AG09319 (cell line): ENCODE measurements at places on chromosomes 11 and 22.

DNA sequence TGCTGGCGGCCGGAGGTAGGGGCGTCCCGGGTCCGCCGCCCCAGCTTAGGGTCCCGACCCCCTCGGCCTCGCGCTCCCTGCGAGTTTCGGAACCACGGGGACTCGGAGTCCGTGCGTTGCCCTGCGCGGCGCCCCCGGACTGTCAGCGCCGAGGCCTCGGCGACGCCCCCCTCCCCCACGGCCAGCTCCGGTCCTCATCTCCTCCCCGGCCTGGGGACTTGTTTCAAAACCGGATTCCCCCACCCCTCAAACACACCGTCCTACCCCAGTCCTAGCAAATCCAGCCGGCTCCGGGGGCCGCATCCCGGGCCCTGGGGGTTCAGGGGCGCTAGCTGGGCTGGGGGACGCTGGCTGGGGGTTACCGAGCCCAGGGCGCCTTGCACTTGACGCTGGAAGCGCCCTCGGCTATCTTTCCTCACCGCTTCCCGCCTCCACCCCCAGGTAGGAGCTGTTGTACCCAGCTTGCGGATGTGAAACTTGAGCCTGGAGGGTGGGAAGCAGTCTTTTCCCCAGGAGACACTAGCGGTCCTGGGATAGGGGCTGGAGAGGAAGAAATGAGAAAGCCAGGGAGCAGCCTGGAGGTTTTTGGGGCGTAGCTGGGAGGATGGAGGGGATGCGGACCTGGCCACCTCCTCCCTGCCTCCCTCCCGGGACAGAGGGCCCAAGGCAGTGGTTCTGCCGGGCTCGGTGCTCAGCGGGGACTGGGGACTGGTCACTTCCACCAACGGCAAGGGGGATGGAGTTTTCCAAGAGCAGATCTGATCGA is 550 bp downstream of the FBLN1 start:
- no peak for DNase-seq

- DNase-seq, result no peak
Observed at GRCh38 chr11:80603472-80603871, 1162.6 kb upstream of the TENM4 start.

DNA sequence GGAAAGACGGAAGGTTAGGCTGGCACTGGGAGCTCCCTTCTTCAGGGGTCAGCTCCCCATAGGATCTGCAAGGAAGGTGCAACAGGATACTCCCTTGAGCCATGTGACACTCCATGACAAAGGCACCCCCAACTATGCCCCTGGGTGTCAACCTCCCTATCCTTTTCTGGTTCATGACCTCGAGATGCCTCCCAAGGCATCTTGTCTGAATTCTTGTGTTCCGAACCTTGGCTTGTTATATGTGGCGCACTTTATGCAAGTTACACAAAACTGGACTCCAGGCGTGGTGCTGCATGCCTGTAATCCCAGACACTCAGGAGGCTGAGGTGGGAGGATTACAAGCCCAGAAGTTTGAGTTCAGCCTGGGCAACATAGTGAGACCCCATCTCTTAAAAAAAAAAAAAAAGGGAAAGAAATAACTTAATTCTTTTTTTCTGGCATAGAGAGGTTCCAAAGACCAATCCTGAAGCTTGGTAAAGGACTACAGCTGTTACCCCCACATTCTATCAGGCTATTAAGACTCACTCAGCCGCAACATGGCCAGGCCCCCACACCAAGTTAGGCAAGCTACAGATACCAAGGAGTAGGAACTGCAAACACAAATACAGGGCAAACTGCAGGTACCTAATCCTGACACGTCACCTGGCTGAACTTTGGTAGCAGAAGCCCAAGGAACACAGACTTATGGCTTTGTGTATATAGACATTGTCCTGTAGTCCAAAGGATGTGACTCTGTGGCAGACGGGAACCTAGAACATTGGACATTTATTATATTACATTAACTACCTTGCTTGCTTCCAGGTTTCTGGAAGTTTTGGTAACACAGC is 1.4 kb downstream of the C11orf24 start:
- no peak for DNase-seq

DNA sequence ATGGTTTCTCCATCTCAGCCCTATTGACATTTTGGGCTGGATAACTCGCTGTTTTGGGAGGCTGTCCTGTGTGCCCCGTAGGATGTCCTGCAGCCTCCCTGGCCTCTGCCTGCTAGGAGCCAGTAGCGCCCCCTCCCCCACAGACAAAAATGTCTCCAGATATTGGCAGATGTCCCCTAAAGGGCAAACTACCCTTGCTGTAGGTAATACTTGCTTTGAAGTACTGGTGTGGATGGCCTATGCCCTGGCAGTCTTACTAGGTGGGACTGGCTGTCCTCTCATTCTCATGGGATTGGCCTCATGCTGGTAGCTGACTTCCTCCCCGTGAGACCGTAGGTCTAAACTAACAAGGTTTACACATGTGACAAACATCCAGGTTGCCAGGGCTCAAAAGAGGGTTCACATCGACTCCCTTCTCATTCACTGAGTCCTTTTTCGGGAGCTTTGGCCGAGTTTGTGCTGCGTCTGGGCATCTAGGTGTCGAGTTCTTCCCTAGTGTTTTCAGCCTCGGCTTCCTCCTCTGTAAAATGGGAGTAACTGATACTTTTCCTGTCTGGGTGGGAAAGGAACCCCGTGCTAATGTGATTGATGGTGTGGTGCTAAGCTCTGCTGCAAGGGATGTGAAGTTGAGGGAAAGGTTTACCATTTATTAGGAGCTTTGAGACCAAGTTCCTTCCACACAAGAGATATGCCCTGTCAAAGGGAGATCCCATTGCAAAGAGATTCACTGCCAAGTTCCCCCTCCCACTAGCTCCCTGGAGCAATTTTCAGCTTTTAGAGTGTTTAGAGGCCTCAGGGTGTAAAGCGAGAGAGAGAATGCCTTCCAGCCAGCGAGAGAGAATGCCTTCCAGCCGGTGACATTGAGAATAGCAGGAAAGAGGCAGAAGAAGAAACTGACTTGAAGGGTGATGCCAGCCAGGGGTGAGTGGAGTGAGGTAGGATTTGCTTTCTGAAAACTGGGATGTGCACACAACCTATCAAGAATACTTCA is 17.0 kb downstream of the PTPRJ start:
- no peak for DNase-seq

DNA sequence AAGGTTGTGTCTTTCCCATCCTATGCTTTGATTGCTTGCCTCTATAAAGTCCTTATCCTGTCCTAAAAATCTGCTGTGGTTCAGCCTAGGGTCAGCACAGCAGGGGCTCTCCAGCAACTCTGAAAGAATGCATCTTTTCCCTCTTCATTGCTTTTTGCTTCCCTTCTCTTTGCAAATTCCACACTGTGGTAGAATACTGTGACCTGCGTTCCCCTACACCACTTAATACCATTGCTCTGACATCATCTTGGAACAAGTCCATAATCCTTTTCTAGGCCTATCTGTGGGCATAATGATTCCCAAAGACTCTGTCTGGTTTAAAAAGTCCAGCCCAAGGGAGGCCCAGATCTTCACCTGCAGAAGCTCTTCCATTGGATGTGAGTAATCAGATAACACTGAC is 177.7 kb downstream of the NAV2 start:
- no peak for DNase-seq

- DNase-seq, result no peak
Observed at GRCh38 chr22:29003975-29004646, 57.5 kb downstream of the C22orf31 start.

- DNase-seq, result no peak
Observed at GRCh38 chr11:59560290-59560701, 49.0 kb downstream of the OR4D9 start.

DNA sequence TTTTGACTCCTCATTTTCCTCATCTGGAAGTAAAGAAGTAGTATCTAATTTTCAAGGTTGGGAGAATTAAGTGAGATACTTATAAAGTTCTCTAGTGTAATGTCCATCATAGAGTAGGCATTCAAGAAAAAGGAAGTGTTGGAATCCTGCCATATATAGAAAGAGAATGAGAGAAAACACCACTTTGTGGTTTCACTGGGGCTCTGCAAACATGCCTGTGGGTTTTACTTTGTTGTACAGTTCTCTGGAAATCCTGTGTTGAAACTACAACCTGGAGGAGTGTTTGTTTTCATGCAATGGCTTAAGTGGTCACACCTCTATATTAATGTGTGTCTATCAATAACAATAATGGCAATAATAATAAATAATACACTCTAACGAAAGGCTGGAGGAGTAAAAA is 741.7 kb downstream of the NELL1 start:
- DNase-seq, result no peak

GRCh38 chr22:19892257-19892879 is 37.7 kb upstream of the GNB1L start:
- no peak for DNase-seq

GRCh38 chr11:75940911-75941310 is 125.9 kb downstream of the UVRAG start:
- DNase-seq, result no peak

GRCh38 chr22:23113847-23114720 is 27.7 kb downstream of the RSPH14 start:
- no peak for DNase-seq

DNA sequence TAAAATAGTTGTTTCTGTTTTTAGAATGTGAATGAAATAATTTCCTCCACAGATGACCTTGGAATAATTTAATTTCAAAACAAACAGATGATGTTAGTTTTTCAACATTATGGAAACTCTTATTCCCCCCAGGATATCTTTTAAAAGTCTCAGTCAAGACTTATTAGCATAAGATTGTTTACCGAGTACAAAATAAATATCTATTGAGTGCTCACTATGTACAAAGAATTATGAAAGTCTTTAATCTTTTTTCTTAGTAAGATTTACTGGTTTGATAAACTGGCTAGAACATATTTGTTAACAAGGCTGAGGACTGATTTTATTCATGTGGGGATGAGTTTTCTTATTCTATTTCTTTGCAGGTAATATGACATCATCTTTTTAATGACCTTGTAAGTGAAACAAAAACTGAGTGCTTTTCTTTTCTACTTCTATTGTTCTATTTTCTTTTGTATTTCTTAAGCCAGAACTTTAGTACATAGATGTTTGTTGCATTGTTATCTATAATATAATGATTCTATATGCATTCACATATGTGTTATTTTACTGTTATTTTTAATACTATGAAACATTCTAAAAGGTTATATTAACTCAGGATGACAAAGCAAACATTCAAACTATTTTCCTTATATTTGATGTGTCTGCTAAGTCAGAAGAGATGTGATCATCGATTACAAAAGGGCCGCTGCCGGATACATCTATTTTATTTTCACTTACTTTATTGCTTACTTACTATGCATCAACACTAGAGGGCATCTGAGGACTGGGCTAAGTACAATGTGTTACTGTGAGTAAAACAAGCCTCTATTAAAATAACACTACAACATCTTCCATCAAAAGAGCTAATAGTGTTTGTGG is 111.0 kb upstream of the ARHGAP42 start:
- no peak for DNase-seq

- no peak for DNase-seq
Observed at GRCh38 chr11:1116104-1116503, 41.4 kb downstream of the MUC2 start.

GRCh38 chr22:46739094-46739870 is 1.2 kb upstream of the CERK start:
- DNase-seq, result no peak

- DNase-seq, result no peak
Observed at GRCh38 chr11:107840129-107840484, 18.5 kb downstream of the SLC35F2 start.

DNA sequence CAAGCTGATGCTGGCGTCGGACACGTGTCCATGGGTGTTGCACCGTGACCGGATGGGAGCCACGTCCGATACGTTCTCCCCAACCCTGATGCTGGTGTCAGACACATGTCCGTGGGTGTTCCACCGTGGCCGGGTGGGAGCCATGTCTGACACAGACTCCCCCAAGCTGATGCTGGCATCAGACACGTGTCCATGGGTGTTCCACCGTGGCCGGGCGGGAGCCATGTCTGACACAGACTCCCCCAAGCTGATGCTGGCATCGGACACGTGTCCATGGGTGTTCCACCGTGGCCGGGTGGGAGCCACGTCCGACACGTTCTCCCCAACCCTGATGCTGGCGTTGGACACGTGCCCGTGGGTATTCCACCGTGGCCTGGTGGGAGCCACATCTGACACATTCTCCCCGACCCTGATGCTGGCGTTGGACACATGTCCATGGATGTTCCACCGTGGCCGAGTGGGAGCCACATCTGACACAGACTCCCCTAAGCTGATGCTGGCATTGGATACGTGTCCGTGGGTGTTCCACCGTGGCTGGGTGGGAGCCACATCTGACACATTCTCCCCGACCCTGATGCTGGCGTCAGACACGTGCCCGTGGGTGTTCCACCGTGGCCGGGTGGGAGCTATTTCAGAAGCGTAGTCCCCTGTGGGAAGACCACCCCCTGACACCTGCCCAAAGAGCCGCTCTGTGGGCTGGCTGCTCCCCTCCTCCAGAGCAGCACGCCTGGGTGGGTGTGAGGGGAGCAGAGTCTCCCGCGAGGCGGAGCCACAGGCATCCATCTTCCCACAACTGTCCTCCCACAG is 20.0 kb downstream of the SELENOO start:
- no peak for DNase-seq

GRCh38 chr11:17650127-17650911 is 69.1 kb upstream of the MYOD1 start:
- no peak for DNase-seq

GRCh38 chr22:40345815-40346184 is 500 bp upstream of the ADSL start:
- DNase-seq, result no peak

DNA sequence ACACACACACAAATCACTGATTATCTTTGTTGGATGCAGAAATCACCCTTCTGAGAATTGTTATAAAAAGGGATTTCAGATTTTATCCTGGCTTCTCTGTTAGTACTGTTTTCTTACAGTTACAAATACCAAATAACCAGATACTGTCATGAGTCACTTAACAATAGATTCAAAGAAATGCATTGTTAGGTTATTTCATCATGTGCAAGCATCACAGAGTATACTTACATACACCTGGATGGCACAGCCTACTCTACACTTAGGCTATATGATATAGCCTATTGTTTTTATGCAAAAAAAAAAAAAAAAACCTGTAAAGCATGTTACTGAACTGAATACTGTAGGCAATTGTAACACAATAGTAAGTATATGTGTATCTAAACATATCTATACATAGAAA is 319.2 kb upstream of the ARHGAP42 start:
- no peak for DNase-seq

GRCh38 chr11:3107608-3108182 is 50.5 kb upstream of the CARS1 start:
- no peak for DNase-seq

DNA sequence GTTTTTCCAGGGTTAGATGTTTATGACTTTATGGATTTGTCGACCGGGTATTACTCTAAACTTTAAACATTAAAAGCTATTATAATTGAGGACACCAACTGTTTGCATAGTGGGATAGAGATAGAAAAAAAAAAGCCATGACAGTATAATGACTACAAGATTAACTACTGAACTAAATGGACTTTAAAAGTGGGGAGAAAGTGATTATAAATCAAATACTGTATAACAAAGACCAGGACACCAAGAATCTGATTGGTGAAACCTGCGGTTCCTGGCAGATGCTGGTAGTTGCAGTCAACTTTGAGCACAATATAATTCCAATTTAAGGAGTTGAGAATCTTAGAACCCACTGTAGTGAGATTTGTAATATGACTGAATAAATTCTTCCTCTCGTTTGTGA is 2.5 kb downstream of the CRKL start:
- no peak for DNase-seq
